ENCODE measurements at places on chromosomes 7 and 10.
A peak's percentile ranks its signal among the peaks of the same experiment; 100 is the strongest.

- DNase-seq, result no peak
These were observed 93.1 kb upstream of the STEAP4 start for GRCh38 chr7:88399696-88400240.

GRCh38 chr10:8404721-8405120 lies 350.2 kb downstream of the GATA3 start:
- DNase-seq, result no peak

DNA sequence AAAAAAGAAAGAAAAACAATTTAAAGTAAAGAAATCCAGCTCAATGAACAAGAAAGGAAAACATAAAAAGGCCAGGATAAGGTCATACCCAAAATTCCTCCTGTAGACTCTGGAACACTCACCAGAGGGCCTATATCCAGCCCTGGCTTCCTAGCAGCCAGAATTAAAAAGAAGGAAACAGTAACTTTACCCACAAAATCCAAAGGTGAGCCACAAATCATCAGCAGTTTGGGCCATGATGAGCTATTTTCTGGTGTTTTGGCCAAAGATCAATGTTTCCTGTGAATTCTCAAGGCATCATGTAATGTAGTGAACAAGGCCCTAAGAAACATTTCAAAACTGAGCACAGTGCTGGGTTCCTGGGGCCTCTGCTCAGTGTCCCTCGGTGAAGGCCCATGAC lies 87.8 kb downstream of the LARP4B start:
- no peak for DNase-seq

- no peak for DNase-seq
These were observed 157.3 kb upstream of the MTPN start for GRCh38 chr7:136134503-136134902.

DNA sequence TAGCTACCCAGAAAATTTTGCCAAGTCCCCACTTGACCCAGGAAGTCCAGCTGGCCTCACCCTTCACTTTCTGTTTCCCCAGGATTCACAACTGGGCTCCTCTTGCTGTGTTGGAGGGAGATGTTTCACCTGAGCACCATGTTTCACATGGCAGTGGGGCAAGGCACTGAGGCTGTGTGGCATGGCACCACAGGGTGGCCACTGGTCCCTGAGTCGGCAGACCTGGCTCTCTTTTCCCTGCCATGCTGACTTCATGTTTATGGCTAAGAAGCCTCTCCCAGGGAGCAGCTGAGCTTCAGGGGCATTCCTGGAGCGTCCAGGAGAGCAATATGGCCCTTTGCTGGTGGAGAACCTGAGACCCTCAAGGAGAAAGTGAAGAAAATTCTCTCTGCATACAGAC lies 266.9 kb downstream of the RPS24 start:
- peak; percentile 32 for DNase-seq

DNA sequence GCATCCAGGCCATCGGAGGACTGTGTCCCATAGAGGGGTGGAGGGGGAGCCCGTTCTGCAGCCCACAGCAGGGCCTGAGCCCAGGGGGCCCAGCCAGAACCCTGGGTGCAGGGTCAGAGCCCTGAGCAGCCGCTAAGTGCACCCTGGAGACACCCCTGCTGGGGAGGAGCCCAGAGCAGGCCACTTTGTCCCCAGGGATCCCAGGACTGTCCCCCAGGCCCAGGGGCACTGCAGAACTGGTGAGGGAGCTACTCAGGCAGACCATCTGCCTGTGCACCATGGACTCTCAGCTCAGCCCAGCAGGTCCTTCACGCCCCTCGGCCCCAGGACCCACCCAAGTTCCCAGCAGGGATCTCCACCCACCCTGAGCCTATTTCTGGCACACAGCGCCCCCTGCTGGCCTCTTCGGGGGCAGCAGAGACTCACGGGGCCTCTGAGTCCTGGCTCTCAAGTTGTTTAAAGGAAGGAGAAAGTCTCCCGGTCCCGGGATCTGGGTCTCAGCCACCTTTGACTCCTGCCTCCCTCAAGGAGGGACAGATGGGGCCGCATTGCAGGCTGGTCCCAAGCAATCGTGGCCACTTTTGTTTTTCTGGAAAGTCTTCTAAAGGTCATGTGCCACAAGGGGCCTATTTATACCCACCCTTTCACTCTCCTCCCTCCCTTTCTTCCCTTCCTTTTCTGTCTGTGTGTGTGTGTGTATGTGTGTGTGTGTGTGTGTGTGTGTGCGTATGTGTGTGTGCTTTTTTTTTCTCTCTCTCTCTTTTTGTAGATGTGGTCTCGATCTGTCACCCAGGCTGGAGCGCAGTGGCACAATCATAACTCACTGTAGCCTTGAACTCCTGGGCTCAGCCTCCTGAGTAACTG lies 90.3 kb downstream of the MYL10 start:
- peak; percentile 65 for DNase-seq

DNA sequence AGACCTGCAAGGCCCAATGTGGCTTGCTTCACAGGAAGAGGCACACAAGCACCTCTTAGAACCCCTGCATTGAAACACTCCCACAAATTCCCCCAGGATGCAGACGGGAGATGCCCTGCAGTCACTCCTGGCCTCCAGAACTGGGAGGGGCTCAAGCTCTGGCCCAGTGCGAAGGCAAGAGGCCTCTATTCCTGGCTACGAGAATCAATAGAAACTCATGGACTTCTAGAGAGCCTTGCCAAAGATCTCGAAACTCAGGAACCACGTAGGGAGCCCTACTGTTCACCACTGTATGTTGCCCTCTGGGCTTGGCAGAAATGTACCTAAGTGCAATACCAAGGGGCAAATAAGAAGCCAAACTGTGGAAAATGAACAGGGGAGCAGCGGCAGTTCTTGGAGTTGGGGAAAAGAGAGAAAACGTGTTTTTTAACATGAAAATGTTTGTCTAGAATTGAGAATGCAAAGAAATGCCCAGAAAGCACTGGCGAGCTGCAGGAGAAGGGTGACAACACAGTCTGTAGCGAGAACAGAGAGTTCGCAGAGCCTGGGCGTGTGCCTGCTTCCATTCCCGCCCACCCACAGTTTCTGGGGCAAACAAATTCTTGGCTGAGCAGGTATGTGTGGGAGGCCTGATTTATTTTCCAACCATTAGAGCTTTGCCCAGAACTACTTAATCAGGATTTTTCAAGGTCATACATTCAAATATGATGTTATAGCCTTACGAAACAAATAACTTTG lies 260.5 kb upstream of the KLF14 start:
- no peak for DNase-seq

DNA sequence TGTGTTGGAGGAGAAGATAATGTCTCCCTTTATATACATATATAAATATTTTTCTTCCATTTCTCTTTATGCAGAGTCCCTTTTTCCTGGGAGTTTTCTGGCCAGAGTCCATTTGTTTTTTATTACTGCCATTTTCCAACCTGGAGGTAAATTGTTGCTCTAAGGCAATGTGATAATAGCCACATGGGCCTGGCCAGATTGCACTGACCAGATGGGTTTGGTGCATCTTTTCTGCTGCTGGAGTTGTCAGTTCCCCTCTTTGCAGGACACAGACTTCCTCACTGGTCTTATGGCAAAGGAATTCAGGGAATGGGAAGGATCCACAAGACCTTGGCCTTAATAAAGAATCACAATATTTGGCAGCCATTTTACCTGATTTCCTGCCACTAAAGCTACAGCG lies 254.9 kb downstream of the SORCS3 start:
- DNase-seq, result no peak

- no peak for DNase-seq
These were observed 56.9 kb downstream of the RBM20 start for GRCh38 chr10:110700947-110701616.

DNA sequence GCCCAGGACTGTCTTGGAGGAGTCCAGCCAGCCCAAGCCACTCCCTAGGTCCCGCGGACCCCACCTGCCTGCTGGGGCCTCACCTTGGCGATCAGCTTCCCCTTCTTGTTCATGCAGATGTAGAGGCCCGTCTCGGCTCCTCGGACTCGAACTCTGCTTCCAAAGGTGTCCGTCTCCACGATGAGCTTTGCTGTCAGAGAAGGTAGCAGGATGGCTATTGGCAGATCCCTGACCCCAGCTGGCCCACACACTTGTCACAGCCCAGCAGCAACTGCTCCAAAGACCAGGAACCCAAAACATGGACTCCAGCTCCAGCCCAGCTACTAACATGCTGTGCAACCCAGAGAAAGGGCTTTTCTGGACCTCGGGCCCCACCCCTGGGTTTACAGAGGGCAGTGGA lies 4.5 kb downstream of the FGF8 start:
- DNase-seq, result peak; percentile 39

DNA sequence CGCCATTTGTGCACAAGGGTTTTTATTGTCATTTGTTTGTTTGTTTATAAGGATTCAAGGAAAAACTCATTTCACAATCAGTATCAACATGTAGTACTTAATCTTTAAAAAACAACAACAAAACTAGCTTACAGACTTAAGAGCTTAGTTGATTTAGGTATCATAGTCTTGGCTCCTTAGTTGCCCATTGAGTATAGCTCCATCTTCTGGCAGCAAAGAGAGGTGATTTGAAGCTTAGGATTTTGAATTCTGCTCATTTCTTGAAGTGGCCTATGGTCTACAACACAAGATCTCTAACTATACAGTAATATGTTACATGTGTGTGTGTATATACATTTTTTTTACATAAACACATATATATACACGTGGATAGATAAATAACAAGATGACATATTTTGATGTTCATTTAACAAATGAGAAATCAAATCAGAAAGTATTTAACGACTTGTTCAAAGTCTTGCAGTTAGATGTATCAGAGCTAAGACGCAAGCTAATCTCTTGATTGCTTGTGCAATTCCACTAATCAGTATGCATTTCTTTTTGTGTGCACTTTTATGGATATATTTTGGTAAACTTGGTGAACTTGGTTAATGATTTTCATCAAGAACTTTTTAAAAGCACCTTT lies 307.3 kb downstream of the CAMK1D start:
- no peak for DNase-seq

GRCh38 chr10:11082526-11082925 lies 64.9 kb downstream of the CELF2 start:
- no peak for DNase-seq

Data from ureter (tissue), 1 donor.